ENCODE measurements at places on chromosomes 1 and 21. TPM values are rescaled to one million over a fixed set of nuclear protein-coding genes. Genes with fewer than 3 reads are reported as not detected.
A peak's percentile ranks its signal among the peaks of the same experiment; 100 is the strongest.

DNA sequence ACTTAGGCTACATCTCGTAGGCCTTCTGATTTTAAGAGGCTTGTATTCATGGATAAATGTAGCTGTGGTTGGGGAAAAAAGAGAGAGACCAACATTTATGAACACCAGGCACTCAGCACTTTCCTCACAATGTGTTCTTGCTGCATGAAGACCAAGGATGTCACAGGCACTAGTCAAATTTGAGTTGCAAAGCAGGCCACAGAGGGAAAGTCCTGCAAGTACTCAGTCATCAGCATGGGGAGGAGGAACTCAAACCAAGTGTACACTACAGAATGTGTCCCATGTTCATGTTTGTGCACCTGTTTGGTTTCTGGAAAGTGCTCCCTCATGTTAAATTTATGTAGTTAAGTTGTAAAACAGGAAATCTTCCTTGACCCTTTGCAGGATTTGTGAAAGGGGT lies 8.7 kb upstream of the MAP3K7CL start:
- no peak for DNase-seq

- DNase-seq: peak; percentile 80
Measured at GRCh38 chr1:91730801-91731732, 154.9 kb downstream of the TGFBR3 start.

GRCh38 chr1:69613414-69613813 lies 45.7 kb downstream of the LRRC7 start:
- no peak for DNase-seq

GRCh38 chr1:15075817-15076216 lies 77.7 kb upstream of the TMEM51 start:
- DNase-seq: no peak

The KRTAP7-1 gene
- polyA plus RNA-seq: not detected

- DNase-seq: no peak
Measured at GRCh38 chr1:3359351-3359750, 95.1 kb upstream of the ARHGEF16 start.

The ATP1A1 gene
- 128 TPM for polyA plus RNA-seq

GRCh38 chr1:51960262-51960661 lies 30.2 kb downstream of the RAB3B start:
- no peak for DNase-seq

GRCh38 chr1:81978945-81979344 lies 178.2 kb downstream of the ADGRL2 start:
- no peak for DNase-seq

The LCE2B gene
- not detected for polyA plus RNA-seq

The GBP4 gene
- 3.5 TPM for polyA plus RNA-seq

GRCh38 chr21:33266050-33266788 lies at the start of gene IL10RB:
Gene IL10RB (plus strand): TSS chr21:33266367. CDS start chr21:33266466, 99 bp downstream.
- DNase-seq: peak; percentile 73

DNA sequence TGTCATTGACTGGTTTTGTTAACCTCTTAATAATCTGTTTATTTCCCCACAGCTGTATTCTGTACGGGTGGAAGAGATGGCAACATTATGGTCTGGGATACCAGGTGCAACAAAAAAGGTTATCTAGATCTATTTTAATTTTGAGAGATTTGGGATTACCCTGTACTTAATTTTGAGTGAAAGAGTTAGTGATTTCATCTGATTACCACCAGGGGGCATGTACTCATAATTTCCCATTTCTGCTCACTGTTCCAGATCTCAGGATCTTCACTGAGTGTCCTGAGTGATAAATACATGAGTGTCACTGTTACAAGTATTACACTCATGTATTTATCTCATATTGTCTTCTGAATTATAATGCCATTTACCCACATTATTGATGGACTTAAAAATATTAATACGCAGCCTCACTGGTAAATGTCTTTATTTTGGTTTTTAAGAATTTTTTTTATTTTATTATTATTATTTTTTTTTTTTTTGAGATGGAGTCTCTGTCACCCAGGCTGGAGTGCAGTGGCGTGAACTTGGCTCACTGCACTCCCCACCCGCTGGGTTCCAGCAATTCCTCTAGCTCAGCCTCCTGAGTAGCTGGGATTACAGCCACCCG lies 27.4 kb downstream of the DTL start:
- peak; percentile 15 for DNase-seq

The CRYAA gene
- polyA plus RNA-seq: not detected

The MRPL55 gene
- 25.9 TPM for polyA plus RNA-seq
